Urinary bladder (tissue), 4 donors: ENCODE measurements at places on chromosomes 2 and 18.

DNA sequence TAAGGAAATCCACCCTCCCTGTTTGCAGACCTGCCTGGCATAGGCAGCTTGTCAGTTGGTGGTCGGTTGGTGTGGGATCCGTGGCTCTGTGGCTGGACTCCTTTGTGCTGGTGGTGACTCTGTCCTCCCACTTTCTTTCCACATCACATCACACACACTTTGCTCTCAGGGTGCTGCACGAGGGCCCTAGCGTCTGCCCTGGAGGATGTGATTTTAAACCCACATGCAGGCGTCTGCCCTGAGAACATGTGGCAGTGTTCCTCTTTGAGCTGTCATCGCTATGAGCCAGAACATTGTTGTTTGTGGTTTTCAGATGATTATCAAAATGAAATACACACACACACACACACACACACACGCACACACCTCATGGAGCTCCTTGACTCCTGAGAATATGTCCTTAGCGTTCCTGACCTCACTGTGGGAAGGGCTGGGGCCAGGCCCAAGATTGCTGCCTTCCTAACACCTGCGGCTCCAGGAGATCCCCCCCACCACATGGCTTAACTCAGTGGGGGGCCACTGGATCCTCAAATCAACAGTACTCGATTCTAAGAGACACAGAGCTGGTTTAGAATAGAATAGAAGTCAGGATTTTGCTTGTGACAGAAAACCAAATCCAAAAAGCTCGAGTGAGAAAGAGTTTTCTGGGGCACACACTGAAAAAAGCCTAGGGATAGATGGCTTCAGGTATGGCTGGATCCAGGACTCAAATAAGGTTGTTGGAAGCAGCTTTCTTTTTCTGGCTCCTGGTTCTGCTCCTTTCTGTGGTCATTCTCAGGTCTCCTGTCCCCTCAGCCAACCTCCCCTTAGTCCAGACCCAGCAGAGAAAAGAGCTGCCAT is 54.8 kb downstream of the RTP5 start:
- no peak for DNase-seq

GRCh38 chr2:223093436-223094241 is 41.6 kb downstream of the KCNE4 start:
- no peak for DNase-seq

- DNase-seq = no peak
Observed at GRCh38 chr2:22950431-22950830, 434.5 kb upstream of the KLHL29 start.

DNA sequence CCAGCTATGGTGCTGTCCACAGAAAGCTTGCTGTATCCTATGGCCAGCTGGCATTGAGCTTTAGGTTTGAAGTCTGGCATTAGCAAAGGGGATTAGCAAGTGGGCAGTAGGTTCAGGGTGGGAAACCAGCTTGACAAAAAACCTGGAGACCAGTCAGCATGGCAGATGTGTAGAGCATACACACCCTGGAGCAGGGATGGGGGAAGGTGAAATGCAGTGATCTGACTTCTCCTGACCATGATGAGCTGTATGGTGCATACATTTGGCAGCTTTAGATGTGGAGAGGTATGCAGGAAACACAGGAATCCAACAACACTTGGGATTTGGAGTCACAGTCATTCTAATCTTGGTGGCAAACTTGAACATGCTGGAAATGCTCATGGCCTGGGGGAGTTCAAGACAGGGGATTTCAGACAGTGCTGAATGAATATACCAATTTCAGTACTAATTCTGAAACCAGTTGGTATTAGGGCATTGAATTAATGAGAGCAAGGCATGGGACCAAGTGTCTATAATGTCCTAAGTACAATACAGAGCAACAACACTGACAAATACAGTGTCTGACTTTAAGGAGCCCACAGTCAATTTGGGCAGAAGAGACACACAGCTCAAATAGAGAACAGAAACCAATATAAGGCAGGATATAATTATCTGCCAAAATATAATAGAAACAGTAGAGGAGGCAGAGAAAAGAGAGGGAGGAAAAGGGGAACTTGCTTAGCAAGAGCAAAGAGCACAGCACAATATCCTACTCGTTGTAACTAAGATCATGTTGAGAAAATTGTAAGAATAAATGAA is 11.8 kb downstream of the ARHGAP15 start:
- DNase-seq = no peak
